NCI-H526 (cell line): ENCODE measurements at places on chromosomes 2 and 18.

GRCh38 chr2:186977433-186978045 lies 128.6 kb upstream of the ZSWIM2 start:
- DNase-seq, result no peak

GRCh38 chr18:24600076-24600654 lies 139.7 kb downstream of the HRH4 start:
- DNase-seq, result peak; percentile 70

GRCh38 chr2:60796573-60797509 lies 40.8 kb downstream of the PAPOLG start:
- DNase-seq, result no peak

- DNase-seq, result no peak
Observed at GRCh38 chr2:4053769-4054493, 350.6 kb downstream of the DCDC2C start.

DNA sequence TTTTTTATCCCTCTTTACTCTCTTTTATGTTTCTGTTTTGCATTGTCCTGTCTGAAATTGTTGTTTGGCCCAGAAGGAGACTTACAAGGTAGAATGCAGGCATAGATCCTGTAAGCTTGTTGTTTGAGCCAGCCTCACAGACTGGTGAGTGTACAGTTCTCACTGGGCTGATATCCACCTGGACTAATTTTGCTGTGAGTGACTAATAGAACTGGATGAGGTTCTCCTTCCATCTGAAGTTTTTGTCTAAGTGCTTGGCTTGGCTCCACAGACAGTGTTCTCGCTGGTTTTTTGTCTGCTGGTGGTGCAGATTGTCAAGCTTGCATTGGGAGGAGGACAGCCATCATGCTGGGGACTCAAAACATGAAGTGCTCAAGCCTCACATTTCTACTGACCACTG lies 495.7 kb downstream of the TSN start:
- DNase-seq, result no peak

GRCh38 chr2:109701362-109701761 lies 87.2 kb downstream of the SOWAHC start:
- DNase-seq, result no peak

DNA sequence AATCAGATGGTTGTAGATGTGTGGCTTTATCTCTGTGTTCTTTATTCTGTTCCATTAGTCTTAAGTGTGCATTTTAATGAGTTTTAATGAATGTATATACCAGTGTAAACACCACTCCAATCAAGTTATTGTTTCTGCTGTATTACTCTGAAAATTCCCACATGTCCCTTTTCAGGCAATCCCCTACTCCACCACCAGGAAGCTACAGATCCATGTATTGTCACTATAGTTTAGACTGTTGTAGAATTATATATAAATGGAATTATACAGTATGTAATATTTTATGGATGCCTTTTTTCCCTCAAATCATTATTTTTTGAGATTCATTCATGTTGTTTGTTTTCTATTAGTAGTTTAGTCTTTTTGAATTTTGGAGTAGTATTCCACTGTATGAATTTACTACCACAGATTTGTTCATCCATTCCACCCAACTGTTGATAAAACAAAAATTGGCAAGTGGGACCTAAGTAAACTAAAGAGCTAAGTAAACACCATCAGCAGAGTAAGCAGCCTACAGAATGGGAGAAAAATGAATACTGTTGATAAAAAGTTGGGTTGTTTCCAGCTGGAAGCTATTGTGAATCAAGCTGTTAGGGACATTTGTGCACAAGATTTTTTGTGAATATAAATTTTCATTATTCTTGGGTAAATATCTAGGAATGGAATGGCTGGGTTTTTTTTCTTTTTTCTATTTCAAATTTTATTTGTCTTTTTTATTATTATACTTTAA lies 262.0 kb downstream of the CAMKMT start:
- no peak for DNase-seq

DNA sequence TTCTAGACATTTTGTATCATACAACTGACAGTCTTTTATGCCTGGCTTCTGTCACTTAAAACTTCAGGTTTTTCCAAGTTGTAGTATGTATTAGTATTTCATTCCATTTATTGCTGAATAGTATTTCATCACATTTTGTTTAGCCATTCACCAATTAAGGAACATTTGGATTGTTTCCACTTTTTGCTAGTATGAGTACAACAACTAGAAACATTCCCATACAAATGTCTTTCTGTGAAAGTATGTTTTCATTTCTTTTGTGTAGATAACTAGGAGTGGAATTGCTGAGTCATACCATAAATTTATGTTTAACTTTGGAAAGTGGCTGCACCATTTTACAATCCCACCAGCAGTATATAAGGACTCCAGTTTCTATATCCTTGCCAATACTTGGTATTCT lies 135.9 kb downstream of the ATAD2B start:
- no peak for DNase-seq

DNA sequence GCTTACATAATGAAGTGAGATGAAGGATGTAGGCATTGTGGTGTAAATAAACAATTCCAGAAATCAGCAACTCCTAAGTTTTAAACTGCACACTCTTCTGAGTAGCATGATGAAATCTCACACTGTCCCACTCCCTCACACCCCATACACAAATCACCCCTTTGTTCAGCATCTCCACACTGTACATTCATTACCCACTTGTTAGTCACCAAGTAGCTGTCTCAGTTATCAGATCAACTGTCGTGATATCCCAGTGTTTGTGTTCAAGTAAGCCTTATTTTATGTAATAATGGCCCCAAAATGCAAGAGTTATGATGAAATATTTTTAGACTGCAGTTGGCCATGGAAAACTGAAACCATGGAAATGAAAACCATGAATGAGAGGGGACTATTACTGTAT lies 135.7 kb downstream of the GRB14 start:
- DNase-seq, result no peak

DNA sequence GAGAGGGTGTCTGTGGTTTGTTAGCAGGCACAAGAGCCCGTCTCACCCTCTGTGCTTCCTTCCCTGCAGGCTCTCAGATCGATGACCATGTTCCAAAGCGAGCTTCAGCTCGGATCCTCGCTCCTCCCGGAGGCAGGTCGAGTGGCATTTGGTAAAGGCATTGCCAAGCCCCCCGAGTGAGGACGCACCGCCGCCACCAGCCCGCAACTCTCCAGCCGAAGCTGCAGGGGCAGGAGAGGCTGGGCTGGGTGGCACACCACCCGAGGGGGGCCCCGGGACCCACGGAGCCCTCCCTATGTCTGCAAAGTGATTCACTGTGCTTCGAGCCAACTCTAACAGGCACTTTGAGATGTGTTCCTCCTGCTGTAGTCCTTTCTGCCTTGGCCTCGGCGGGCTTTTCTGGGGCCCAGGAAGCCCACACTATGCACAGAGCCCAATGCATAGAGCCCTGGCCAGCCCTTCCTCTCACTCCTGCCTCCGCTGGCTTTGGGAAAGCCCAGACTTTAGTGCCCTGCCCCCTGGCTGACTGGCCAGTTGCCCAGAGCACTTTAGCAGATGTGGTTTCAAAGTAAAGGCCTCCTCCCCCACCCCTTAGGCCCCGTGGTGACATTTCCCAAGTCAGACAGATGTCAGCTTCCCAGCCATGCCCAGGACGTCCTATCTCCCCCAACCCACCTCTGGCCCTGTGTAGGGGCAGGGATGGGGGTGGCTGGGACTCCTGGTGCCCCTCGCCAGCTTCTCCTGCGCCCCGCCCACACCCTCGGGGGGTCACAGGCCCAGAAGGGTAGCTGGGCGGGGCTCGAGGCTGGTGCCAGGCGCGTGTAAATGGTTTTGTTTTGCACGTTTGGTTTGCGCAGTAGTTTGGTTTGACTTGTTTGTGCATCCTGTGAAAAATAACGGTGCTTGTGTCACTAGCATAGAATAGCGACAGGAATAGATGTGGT lies 23.3 kb upstream of the MAPRE3 start:
- no peak for DNase-seq

- DNase-seq, result no peak
Observed at GRCh38 chr2:120869036-120869729, 133.5 kb downstream of the GLI2 start.

GRCh38 chr2:177396703-177397460 lies 4.3 kb downstream of the AGPS start:
- DNase-seq, result no peak

- no peak for DNase-seq
Observed at GRCh38 chr2:238145851-238146250, 7.4 kb downstream of the KLHL30 start.

DNA sequence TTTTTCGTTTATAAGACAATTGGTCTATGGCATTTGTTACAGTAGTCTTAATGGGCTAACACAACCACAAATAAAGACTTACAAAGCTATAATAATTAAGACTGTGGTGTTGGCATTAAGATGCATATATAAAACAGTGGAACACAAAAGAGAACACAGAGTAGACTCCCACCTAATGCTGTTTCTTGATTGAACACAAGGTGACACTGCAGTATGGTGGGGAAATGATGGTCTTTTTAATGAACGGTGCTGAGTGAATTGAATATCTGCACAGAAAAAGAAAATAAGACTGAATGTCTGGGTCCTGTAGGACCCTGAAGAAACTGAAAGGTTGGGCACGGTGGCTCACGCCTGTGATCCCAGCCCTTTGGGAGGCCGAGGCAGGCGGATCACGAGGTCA lies 1136.6 kb upstream of the NXPH2 start:
- DNase-seq, result peak; percentile 2

- DNase-seq, result no peak
Observed at GRCh38 chr2:215275824-215276223, 36.0 kb upstream of the ATIC start.

- DNase-seq, result no peak
Observed at GRCh38 chr2:167954495-167954894, 292.9 kb downstream of the STK39 start.
